ENCODE measurements at places on chromosomes 5 and 9.

GRCh38 chr5:54176066-54176830, 134.1 kb downstream of the ARL15 start:
- DNase-seq = no peak

DNA sequence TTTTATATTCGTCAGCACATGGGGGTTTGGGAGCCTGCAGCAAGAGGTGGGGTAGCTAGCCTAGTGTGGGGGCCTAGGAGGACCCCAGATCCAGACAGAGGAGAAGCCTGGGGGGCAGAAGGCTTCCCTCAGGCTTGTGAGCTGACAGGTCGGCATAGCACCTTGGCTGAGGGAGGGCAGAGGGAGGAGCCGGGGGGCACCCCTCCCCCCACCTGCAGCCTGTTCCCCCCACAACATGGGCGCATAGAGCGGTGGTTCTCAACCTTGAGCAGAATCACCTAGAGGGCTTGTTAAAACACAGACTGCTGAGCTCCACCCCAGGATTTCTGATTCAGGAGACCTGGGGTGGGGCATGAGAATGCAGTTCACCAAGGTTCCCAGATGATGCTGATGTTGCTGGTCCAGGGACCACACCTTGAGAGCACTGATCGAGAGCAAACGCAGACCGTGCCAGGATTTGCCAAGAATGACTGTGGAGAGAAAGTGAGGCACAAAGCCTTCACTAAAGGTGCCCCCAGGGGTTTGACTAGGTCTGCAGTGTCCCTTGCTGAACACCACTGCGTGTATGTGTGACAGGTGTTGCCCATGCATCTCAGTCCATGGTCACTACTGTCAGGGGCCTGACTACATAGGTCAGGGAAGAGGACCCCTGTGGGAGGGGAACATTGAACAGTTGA, 163.3 kb downstream of the MACROH2A1 start:
- no peak for DNase-seq

- no peak for DNase-seq
Measured at GRCh38 chr5:142421228-142421617, 96.4 kb upstream of the SPRY4 start.

DNA sequence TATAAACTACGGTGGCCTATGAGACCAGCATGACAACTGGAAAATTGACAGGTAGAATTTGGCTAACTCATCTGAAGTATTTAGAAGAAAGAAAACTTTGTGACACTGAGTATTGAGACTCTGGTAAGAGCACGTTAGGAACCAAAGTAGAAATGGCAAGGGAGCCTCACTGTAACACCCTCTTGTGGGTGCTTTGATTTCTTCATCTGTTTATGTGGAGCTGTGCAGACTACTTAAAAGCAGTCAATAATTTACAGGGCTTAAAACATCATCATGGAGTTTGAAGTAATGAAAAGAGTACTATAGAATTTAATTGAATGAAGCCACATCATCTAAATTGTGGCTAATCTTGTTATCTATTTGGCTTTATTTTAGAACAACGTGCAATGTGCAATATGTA, 414.2 kb downstream of the CCDC171 start:
- no peak for DNase-seq

- DNase-seq = no peak
Measured at GRCh38 chr9:106286249-106286648, 576.7 kb upstream of the ZNF462 start.

- DNase-seq = no peak
Measured at GRCh38 chr5:134920848-134921575, 16.1 kb downstream of the PCBD2 start.

DNA sequence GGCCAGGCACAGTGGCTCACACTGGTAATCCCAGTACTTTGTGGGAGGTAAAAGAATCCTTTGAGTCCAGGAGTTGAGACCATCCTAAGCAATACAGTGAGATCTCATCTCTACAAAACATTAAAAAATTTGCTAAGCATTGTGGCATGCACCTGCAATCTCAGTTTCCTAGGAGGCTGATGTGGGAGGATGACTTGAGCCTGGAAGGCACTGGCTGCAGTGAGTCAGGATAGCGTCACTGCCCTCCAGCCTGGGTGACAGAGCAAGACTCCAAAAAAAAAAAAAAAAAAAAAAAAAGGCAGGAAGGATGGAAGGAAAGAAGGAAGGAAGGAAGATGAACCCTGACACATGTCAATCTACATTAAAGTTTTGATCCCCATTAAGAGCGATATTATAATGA, 1452.2 kb upstream of the ACO1 start:
- no peak for DNase-seq

DNA sequence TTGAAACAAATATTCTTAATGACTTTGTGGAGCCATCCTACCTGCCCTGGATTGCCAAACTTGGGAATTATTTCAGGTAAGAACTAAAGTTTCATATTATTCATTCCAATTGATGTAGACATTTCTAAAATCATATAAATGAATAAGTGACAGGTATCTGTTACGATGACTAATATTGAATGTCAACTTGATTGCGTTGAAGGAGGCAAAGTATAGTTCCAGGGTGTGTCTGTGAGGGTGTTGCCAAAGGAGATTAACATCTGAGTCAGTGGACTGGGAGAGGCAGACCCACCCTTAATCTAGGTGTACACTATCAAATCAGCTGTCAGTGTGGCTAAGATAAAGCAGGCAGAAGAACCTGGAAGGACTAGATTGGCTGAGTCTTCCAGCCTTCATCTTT, 1688.4 kb upstream of the CDH9 start:
- no peak for DNase-seq
